ENCODE measurements at places on chromosomes 5 and 9.

DNA sequence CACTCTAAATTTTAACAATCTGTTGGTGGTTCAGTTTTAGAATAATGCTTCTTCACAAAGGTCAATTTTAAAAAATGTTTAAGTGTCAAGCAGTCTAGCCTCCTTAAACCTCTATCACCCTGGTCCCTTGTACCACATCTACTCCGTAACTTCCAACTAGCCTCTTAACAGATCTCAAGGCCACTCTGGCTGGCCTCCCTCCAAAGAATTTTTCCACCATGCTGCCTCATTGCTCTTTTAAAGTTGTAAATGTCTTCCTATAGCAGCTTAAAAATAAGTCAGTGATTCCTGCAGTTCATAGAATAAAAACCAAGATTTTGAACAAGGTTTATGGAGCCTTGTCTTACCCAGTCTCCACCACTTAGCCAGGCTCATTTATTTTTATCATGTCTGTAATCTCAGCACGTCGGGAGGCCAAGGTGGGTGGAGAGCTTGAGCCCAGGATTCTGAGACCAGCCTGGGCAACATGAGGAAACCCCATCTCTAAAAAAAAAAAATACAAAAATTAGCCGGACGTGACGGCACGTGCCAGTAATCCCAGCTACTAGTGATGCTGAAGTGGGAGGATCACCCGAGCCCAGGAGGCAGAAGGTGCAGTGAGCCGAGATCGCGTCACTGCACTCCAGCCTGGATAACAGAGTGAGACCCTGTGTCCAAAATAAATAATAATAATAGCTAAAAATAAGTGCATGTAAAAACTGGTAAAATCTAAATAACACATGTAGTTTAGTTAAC, 924.9 kb upstream of the DMAC1 start:
- DNase-seq: no peak

DNA sequence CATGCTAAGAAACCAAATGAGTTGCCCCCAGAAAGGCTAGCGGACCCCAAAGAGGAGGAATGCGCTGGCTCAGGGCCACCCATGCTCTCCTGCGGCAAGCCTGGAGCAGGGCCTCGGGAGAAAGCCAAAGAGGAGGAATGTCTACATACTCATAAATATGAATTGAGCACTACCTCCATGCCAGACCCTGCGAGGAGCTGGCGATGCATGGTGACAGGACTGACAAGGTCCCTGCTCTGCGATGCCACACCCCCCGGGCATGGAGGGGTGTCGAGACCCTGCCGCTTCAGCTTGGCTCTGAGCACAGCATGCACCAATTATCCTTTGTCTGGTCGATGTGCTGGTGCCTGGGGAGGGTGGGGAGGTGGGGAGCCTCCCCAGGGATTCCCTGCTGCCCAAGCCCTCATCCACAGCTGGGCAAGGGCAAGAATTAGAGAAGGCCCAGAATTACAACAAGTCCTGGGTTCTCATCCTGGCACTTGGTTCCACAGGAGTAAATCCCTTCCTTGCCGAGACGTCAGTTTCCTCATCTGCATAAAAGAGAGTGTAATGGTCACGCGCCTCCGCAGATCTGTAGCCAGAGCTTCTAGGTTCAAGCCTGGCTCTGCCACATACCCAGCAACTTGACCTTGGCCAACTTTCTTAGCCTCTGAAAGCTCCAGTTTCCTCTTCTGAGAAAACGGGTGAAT, 74.4 kb downstream of the FAM114A2 start:
- no peak for DNase-seq

DNA sequence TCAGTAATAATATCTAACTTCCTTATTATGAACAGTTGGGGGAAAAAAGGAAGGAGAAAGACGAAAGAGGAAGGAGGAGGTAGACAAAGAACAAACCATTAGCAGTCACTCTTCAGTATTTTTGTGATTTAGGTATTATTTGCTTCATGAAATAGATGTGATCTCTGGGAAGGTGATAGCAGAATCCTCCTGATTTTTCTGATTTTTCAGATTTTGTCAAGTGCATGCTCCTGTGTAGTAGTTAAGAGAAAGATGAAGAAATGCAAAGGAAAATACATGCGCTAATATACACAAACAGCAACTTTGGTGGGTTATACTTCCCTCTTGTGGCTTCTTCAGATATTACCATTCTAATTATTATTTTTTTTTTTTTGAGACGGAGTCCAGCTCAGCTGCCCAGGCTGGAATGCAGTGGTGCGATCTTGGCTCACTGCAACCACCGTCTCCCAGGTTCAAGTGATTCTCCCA, 31.6 kb downstream of the LMNB1 start:
- DNase-seq: no peak

GRCh38 chr5:58019614-58020013, 440.3 kb downstream of the PLK2 start:
- DNase-seq: no peak

DNA sequence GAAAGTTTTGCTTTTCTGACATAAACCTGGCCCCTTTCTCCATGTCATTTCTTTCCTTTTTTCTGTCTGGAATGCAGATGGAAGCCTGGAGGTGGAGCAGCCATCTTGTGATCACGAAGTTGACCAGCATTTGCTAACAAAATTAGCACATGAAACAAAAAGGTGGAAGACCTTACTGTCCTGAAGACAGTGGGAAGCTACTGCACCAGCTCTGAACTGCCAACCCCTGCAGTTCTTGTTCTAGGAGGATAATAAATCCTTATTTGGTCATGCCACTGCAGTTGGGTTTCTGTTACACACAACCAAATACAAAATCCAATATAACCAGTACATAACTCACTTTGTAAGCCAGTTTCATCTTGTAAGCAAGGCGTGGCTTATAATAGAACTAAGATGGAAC, 249.4 kb upstream of the TBCA start:
- no peak for DNase-seq

DNA sequence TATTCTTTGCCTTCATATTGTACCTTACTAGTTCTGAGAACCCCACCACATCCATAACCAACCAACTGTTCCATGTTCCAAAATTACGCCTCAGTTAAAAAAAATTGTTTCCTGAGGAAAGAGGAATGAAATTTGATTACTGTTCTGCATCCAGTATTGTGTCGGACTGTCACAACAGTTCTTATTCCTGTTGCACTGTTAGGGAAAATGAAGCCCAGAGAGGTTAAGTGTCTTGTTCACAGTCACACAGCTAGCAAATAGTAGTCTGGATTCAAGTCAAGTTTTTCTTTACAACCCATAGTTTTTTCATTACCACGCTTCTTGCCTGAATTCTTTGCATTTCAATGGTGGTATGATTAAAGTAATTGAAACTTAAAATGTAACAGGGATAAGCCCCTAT, 4.4 kb downstream of the FSD1L start:
- no peak for DNase-seq

DNA sequence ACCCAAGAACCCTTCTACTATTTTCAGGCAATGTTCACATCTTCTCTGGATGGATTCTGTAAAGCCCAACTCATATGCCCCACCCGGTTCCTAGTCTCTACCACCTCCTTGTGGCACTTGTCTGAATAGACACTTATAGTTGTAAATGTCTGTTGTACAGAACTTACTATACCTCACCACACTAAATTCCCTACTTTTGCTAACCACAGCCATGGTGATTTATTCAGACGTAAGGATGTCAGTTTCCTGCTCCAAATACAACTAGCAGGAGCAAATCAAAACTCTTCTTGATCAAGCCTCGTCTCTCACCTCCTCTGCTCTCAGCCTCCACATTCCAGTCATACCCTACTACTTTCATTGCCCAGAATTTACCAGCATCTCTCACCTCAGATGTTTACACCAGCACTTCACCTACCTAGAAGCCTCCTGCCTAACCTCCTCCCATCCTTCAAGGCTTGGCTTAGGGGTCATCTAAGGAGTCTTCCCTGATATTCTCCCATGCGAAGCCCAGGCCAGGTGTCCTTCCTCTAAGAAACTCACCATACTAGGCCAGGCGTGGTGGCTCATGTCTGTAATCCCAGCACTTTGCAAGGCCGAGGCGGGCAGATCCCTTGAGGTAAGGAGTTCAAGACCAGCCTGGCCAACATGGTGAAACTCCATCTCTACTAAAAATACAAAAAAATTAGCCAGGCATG, 75.5 kb downstream of the MAPKAP1 start:
- no peak for DNase-seq

GRCh38 chr9:5073701-5074100, 88.6 kb downstream of the JAK2 start:
- DNase-seq: no peak
